ENCODE measurements at places on chromosomes 7 and 10. TPM values are rescaled to one million over a fixed set of nuclear protein-coding genes. Genes with fewer than 3 reads are reported as not detected.

Gene FAS
- total RNA-seq: 19.8 TPM

Gene EEPD1
- 10.4 TPM for total RNA-seq

Gene FXYD4
- total RNA-seq: not detected

Gene ELN
- total RNA-seq: 4.5 TPM

Gene SVIL
- total RNA-seq: 12.5 TPM

Gene FIS1
- total RNA-seq: 228 TPM

Gene PRSS37
- not detected for total RNA-seq

Gene PPP1R9A
- 1.3 TPM for total RNA-seq

Gene CALCR
- total RNA-seq: not detected

Gene MRLN
- total RNA-seq: not detected

Gene ENTPD1
- total RNA-seq: 1.8 TPM

Gene KLF14
- total RNA-seq: not detected

Gene TFR2
- total RNA-seq: 414 TPM

Gene AGBL3
- 3.5 TPM for total RNA-seq

Gene PNLIPRP3
- not detected for total RNA-seq

Gene SPOCK2
- total RNA-seq: 0.88 TPM

Gene PRF1
- total RNA-seq: 6.5 TPM

Gene BTBD16
- total RNA-seq: 3.0 TPM

Gene CALML3
- total RNA-seq: not detected

Gene ABCB1
- total RNA-seq: 52.8 TPM

Gene KCNIP2
- total RNA-seq: 1.9 TPM

Gene C10orf120
- total RNA-seq: not detected

Gene DEPP1
- 94.6 TPM for total RNA-seq

Gene GHRHR
- 0.59 TPM for total RNA-seq

Gene ZNF679
- total RNA-seq: not detected

Gene EVX1
- total RNA-seq: not detected
